Fibroblast of upper back skin (primary cell): ENCODE measurements at places on chromosomes 6 and 20.
A peak's percentile ranks its signal among the peaks of the same experiment; 100 is the strongest.

DNA sequence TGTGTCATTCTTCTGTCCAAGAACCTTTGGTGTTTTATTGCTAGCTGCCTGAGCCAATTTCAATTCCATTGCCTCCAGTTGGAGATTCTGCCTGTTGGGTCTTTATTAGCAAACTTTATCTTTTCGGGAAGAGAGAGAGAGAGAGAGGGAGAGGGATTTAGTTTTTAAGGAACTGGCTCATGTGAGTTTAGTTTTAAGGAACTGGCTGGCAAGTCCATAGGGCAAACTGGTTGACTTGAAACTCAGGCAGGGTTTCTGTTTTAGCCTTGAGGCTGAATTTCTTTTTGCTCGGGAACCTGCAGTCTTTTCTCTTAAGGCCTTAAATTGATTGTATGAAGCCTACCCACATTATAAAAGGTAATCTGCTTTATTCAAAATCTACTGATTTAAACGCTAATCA, 23.0 kb downstream of the BCKDHB start:
- DNase-seq = no peak

DNA sequence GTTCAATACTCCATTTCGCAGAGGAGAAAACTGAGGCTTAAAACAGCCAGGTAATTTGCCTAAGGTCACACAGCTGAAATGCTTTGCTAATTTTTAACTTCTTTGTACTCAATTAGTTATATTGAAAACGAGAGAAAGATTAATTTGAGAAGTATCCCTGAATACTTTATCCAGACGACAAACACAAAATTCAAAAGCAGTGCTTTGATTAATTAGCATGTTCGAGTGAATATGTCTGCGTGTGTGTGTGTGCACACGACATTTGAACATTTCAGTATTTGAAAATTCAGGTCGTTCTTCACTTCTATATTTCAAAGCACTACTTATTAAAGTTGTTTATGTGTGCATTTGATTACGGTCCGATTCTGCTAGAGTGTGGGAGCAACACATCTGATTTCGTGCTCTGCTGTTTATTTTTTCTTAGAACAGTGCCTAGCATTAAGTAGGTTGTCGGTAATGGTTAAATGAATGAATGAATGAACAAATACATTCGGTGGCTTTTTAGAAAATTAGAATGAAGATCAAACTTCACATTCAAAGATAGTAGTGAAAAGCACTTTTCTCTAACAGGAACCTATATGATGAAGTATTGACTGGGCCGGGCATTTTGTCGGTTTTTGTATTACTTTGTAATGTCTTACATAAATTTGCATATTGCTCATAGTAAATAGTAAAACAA, 36.9 kb upstream of the SYNCRIP start:
- no peak for DNase-seq

GRCh38 chr6:105484238-105485161, 81.6 kb upstream of the PREP start:
- DNase-seq = peak; percentile 61

DNA sequence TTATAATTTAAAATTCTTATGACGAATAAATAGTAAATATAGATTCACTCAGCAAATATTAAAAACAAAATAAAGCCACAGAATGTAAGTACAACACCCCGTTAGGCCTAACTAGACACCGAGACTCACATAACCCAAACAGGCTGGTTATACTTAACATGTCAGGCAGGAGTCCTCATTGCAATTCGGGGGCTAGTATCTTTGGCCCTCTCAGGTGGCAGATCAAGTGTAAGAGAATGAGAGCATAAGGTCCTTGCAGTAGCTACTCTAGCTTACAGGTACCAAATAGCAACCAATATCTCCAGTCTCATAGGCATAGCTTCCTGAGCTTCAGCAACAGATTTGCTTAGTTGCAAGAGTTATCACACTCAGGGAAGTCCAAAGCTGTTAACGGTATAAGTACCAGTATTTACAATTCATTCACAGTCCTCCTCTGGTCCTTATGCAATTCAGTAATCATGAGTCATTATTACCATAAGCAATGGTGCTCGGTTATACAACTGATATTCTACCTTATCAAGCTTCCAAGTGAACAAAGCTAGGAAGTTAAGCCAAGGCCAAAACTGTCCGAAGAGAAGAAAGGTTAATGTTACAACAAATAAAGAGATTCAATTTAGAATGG, 20.1 kb downstream of the REV3L start:
- peak; percentile 23 for DNase-seq

DNA sequence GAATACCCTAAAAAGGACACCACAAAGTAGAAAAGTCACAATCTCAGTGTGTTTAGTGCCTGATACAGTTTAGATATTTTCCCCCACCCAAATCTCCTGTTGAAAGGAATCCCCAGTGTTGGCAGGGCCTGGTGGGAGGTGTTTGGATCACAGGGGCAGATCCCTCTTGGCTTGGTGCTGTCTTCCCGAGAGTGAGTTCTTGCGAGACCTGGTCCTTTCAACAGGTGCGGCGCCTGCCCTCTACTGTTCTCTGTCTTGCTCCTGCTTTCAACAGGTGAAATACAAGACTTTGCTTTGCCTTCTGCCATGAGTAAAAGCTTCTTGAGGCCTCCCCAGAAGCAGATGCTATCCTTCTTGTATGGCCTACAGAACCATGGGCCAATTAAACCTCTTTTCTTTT, 534.3 kb upstream of the NRSN1 start:
- no peak for DNase-seq

- peak; percentile 28 for DNase-seq
Observed at GRCh38 chr6:149895048-149895590, 2.8 kb downstream of the RAET1E start.

DNA sequence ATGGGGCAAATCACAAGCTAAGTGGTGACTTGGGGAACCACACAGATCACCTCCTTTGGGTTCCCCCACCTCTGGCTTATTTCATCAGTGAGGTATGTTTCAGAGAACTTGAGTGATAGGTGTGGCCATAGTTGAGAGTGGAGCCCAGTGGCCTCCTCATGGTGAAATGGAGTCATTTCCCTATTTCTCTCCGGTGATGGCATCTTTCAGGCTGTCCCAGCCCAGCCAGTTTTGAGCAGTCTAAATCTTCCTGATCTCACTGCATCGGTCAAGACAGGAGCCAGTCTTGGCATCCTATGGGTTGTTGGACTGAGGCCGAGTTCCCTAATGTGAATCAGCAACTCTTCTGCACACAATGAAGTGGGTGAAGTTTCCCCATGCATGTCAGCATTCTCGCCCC, 132.4 kb downstream of the EYA2 start:
- DNase-seq = no peak

GRCh38 chr6:33783781-33784520, 5.0 kb downstream of the LEMD2 start:
- DNase-seq = no peak

DNA sequence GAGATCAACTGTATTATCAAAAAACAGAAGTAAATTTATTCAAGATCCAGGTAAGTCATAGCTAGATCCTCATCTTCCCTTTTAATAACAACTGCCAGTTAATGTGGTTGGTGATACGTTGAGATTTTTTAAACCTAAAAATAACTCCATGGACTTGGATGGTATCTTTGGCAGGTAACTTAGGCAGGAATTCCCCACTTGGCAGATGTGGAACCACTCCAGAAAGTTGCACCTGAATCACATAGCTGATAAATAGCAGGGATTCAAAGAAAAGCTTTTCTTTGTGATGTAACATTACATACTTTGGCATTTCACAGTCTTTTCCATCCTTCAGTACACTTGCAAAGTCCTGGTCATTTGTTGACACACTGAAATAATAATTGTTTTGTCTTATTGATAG, 62.6 kb downstream of the PRPH2 start:
- DNase-seq = no peak

DNA sequence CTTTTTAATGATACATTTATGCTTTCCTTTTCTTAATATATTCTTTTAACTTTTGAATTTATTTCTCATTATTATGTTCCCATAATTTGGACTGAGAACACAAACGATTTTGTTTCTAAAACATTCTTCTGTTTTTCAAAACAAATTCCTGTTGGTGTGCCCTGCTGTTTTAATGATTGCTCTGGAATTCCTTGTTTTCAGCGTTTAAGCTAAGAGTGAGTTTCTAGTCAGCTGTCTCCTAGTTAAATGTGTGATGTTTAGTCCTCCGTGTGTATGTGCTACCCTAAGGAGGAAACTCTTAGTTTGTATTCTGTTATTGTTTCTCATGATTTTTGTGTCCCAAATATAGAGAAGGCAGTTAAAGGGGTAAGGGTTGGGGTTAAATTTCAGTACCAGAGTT, 306.1 kb upstream of the RGS17 start:
- no peak for DNase-seq

DNA sequence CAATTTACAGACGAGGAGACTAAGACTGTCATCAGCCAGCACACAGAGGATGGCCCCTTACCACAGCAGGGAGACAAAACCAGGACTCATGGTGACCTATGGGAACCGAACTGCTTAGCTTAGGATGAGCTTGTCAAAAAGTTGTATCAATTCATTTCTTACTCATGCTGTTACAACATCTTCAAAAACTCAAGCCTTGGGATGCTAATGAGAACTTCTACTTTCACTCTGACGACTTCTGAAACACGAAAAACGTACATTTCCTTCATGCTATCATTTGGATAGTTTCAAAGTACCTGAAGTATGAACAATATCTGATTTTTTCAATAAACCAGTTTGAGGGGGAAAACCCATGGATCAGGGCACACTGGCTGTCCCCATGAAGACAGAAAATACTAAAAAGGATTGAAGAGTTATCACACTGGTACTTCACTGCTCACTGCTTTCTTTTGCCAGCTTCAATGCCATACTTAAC, 31.9 kb downstream of the HIVEP2 start:
- no peak for DNase-seq

GRCh38 chr6:115969207-115969929, 91.3 kb downstream of the FRK start:
- peak; percentile 14 for DNase-seq

DNA sequence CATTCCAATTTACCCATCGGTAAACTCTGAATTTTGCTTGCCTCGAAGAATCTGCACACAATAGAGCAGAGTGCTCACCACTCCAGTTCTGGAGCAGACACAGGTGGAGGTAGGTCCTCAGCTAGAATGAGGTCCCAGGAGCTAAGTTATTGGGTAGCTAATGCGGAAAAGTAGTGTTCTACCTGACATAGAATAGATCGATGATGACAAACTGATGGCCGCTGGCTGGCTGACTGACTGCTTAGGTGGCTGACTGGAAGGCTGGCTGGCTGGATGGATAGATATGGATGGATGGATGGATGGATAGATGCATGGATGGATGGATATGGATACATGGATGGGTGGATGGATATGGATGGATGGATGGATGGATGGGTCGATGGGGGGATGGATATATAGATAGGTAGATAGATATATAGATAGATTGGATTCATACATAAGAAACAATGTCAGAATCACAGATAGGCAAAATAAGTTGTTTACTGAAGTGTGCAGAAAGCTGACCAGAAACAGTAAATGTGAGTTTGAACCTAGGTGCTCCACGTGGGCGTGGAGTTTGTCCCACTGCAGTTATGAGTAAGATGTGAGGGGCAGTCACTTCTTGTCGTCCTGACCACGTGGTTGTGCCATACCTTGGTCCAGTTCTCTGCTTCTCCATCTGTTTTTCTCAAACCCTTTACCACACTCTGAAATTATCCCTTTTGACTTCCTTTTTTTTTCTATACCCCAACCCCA, 62.1 kb downstream of the TBXT start:
- no peak for DNase-seq

- DNase-seq = no peak
Observed at GRCh38 chr20:62942456-62942855, 4.5 kb downstream of the GID8 start.

DNA sequence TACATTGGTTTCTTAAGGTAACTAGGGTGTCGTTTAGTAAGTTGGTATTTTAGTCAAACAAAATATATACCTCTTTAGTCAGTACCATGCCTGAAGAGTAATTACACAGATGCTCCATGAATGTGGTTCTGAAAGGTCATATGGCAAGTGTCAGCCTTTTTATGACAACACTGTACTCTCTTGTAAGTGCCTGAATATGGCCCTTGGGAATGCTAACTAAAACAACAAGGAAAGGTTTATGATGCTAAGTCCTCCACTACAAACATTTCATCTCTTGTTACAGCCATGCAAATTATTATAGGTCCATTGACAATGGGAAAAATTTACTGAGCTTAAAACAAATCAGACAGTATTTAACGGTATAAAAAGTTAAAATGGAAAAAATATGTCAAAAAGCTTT, 39.0 kb upstream of the SUPT3H start:
- no peak for DNase-seq

DNA sequence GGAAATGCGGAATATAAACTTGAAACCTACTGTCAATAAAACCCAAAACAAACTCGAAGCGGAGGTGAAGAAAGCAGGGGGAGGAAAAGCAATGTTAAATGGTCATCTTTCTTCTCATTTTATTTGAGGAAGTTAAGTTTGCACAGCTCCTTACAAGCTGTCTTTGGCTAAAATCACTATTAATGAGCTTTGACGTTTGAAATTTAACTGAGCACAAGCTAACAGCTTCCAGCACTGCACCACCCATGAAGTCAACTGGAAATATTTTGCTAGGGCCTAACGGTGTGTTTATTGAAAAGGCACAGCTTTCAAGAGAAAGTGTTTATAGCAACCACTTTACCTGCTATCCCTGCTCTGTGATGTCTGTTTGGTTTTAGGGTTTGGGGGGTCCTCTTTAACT, 103.8 kb downstream of the PKHD1 start:
- no peak for DNase-seq

GRCh38 chr6:134022650-134023049, 29.8 kb downstream of the SLC2A12 start:
- no peak for DNase-seq

DNA sequence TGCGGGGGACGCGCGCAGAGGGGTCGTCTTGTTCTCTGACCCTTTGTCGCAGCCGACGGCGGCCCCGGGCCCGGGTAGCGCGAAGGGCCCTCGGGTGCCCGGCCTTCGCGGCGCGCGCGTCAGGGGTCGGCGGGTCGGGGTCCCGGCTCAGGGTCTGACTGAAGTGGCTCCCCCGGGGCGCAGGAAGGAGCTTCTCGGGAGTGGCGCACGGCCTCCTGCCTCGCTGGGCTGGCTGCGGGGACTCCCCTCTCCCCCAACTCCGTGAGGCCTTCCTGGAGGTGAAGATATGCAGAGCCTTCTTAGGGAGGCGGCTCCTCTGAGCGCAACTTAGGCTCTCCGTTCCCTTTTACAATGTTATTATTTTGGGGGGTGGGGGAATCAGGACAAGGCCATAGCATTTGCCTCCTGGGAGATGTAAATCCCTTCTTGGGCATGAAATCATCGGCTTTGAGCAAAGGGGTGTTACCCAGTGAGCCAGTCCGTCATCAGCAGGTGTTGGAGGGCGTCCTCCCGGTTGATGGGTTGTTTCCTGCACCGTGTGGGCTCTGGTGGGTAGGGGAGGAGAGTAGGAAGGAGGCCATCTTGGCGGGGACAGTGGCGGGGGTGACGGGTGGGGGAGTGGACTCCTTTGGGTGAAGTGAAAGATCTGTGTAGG, 523 bp downstream of the CDS2 start:
- DNase-seq = peak; percentile 24

GRCh38 chr20:15860850-15861249, 712.4 kb downstream of the KIF16B start:
- no peak for DNase-seq

GRCh38 chr6:148700047-148700715, 46.6 kb upstream of the UST start:
- DNase-seq = no peak

GRCh38 chr6:66161546-66162108, 454.6 kb upstream of the EYS start:
- DNase-seq = no peak
